ENCODE measurements at places on chromosomes 4 and X.
A peak's percentile ranks its signal among the peaks of the same experiment; 100 is the strongest.

GRCh38 chrX:119887721-119888425 lies 7.8 kb upstream of the AKAP14 start:
- DNase-seq = peak; percentile 1

DNA sequence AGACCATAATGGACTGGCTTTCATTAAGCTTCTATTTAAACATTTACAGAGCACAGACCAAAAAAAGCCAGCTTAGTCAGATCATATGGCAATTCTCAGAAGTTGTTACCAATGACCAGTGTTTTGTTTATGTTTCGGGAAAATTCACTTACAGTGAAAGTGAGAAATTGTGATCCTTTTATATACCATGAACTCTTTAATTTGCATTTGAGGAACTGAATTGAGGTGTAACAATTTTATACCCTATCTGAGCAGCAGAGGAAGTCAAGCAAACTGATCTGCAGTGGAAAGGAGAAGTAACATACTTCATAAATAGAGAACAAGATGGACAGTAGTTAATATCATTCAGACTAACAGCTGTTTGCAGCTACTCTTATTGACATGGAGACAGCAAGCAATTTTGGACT lies 97.1 kb downstream of the TMA16 start:
- DNase-seq = no peak

DNA sequence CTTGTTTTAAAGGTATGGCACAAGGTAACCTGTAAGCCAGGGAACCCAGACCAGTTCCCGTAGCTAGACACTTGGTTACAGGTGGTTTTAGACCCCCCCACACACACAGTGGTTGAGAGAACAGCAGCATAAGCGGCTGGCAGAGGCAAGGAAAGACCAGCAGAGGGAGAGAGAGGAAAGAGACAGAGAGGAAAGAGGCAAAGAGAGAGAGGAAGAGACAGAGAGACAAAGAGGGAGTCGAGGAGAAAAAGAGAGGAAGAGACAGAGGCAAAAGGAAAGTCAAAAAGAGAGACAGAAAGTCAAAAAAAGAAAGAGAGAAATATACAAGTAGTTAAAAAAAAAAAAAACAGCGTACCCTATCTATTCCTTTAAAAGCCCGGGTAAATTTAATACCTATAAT lies 19.5 kb upstream of the PCSK1N start:
- DNase-seq = no peak

DNA sequence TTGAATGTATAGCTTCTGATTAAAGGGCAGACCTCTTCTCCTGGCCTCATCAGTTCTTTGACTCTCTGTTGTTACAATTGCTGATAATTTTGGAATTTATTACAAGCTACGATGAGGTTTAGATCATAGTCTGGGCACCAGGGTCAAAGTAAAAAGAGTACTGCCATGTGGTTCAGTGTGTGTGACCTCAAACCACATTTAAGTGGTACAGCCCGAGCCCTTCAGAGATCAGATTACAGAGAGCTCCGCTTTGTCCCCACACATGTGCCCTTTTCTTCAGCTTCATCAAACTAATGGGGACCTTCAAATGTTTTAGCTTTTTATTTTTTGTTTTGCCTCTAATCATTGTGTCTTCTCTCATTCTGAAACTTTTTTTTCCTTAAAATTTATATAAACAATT lies 37.1 kb downstream of the SPANXN2 start:
- DNase-seq = no peak

- no peak for DNase-seq
These were observed 354.1 kb downstream of the CHIC1 start for GRCh38 chrX:73916931-73917667.

DNA sequence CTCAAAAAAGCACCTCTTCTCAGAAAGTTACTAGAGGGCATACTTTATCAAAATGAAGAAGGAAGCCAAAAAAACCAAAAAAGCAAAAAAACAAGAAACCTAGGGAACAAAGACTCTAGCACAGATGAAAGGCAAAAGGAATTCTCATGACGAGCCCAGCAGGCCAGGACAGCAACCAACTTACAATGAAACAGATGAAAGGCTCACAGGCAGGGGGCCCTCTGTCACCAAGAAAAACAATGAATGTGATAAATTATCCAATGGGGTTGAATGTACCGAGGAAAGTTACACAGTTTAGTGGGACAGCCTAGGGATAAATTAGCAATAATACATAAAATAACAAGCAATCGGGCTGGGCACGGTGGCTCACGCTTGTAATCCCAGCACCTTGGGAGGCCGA lies 79.0 kb downstream of the GPR82 start:
- no peak for DNase-seq

- no peak for DNase-seq
These were observed 950.3 kb upstream of the ADGRL3 start for GRCh38 chr4:60249784-60250183.

- no peak for DNase-seq
These were observed 199.7 kb upstream of the KLF3 start for GRCh38 chr4:38464328-38464727.

DNA sequence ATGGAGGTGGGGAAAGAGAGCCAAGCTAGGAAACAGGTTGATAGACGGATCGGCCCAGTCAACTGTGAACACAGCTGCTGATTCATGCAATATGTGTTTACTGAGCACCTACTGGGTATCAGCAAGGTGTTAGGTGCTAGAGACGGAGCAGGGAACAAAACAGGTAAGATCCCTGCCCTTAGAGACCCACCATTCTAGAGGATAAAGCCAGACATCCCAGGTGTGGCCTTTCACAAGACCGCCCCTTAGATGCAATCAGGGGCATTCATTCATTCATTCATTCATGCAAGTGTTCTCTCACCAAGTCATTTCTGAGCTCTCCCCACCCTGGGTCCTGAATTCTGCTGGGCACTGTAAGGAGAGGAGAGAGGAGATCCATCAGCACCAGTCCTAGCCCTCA lies 20.2 kb upstream of the MTM1 start:
- DNase-seq = no peak

- DNase-seq = no peak
These were observed 36.0 kb downstream of the P2RY8 start for GRCh38 chrX:1500701-1501624.

All from caudate nucleus (tissue), 63 donors.